ENCODE measurements at places on chromosomes 2 and 18.

DNA sequence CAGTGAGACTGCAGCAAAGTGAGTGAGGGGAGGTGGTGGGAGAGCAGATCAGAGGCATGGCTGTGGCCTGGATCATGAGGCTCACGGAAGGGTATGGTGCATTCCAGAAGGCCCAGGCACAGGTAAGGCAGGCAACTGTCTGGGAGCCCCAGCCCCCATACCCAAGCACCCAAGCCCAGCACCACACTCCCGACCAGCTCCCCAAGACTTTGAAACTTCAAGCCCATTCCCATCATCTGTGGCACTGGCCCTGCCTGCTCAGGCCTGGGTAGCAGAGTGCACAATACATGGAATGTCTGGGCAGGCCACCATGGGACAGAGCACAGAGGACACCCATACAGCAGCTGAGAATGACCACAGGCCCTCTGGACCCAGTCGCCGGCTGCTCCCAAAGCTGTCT is 202.6 kb upstream of the ARL4C start:
- DNase-seq, result no peak

- no peak for DNase-seq
Measured at GRCh38 chr18:55781481-55781957, 193.5 kb upstream of the TCF4 start.

- DNase-seq, result no peak
Measured at GRCh38 chr2:60961457-60961856, 56.1 kb upstream of the PEX13 start.

DNA sequence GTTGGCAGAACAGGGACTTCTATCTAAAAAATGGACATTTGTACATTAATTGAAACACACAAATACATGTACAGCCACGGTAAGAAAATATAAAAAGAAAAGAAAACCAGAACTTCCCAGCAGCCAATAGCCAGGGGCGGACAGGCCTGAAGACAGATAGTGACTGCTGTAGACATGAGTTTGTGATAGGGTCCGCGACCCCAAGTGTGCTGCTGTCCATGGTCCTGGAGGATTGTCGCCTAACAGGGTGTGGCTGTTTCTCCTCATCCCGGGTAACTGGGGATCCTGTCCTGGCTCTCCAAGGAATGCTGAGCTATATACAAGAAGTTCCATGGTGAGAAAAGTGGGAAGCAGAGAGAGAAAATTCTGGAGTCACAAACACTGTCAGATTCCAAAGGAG is 266.5 kb upstream of the SALL3 start:
- DNase-seq, result no peak

- DNase-seq, result no peak
Measured at GRCh38 chr2:117486081-117486480, 328.4 kb upstream of the DDX18 start.
